Left kidney (tissue), 8 donors: ENCODE measurements at places on chromosomes 1 and 21. TPM values are rescaled to one million over a fixed set of nuclear protein-coding genes. Genes with fewer than 3 reads are reported as not detected.

ATP5PO gene
- 346 TPM for polyA plus RNA-seq

TSACC gene
- polyA plus RNA-seq, result 1.2 TPM

AURKAIP1 gene
- 50.6 TPM for polyA plus RNA-seq

DMBX1 gene
- not detected for polyA plus RNA-seq

OR2W3 gene
- polyA plus RNA-seq, result 0.25 TPM

OMA1 gene
- polyA plus RNA-seq, result 38.4 TPM

TMEM269 gene
- 1.3 TPM for polyA plus RNA-seq

MPZL1 gene
- 137 TPM for polyA plus RNA-seq

CFHR4 gene
- not detected for polyA plus RNA-seq

HMGCS2 gene
- 79.7 TPM for polyA plus RNA-seq

DFFB gene
- polyA plus RNA-seq, result 9.8 TPM

AIRE gene
- 0.42 TPM for polyA plus RNA-seq

RGS16 gene
- polyA plus RNA-seq, result 0.96 TPM

KRTAP10-3 gene
- polyA plus RNA-seq, result not detected

LCE6A gene
- polyA plus RNA-seq, result not detected

CELA2B gene
- 0.43 TPM for polyA plus RNA-seq

MMP23B gene
- 14.9 TPM for polyA plus RNA-seq

C1orf226 gene
- 16.9 TPM for polyA plus RNA-seq

ASTN1 gene
- polyA plus RNA-seq, result 1.4 TPM

MEAF6 gene
- 108 TPM for polyA plus RNA-seq

TMEM125 gene
- 15.6 TPM for polyA plus RNA-seq

NUDT4B gene
- polyA plus RNA-seq, result 1.8 TPM

LRRC53 gene
- not detected for polyA plus RNA-seq
